ENCODE measurements at places on chromosomes 11 and 22. TPM values are rescaled to one million over a fixed set of nuclear protein-coding genes. Genes with fewer than 3 reads are reported as not detected.

GRIK4 gene
- total RNA-seq = 1.0 TPM

CHCHD10 gene
- 60.9 TPM for total RNA-seq

ALDH3B1 gene
- total RNA-seq = 0.37 TPM

PATE3 gene
- not detected for total RNA-seq

CASP12 gene
- not detected for total RNA-seq

YPEL4 gene
- not detected for total RNA-seq

OR2D2 gene
- total RNA-seq = not detected

GLYATL2 gene
- not detected for total RNA-seq

CARD16 gene
- total RNA-seq = not detected

CCDC81 gene
- 1.3 TPM for total RNA-seq

MMP27 gene
- not detected for total RNA-seq

SEC14L3 gene
- not detected for total RNA-seq

KRTAP5-2 gene
- total RNA-seq = not detected

CLMP gene
- 24.3 TPM for total RNA-seq

DCHS1 gene
- 15.7 TPM for total RNA-seq

HSCB gene
- total RNA-seq = 32.2 TPM

MRGPRE gene
- total RNA-seq = not detected

C11orf42 gene
- not detected for total RNA-seq

USP2 gene
- total RNA-seq = 2.8 TPM

XKR3 gene
- total RNA-seq = not detected

ARL2 gene
- 221 TPM for total RNA-seq

HORMAD2 gene
- not detected for total RNA-seq

MOGAT2 gene
- not detected for total RNA-seq

CYP2D6 gene
- total RNA-seq = 1.0 TPM

C22orf42 gene
- total RNA-seq = not detected

NFRKB gene
- 41.1 TPM for total RNA-seq

HBB gene
- not detected for total RNA-seq
